T-helper 9 cell (primary cell): ENCODE measurements at places on chromosomes 5 and 9.

DNA sequence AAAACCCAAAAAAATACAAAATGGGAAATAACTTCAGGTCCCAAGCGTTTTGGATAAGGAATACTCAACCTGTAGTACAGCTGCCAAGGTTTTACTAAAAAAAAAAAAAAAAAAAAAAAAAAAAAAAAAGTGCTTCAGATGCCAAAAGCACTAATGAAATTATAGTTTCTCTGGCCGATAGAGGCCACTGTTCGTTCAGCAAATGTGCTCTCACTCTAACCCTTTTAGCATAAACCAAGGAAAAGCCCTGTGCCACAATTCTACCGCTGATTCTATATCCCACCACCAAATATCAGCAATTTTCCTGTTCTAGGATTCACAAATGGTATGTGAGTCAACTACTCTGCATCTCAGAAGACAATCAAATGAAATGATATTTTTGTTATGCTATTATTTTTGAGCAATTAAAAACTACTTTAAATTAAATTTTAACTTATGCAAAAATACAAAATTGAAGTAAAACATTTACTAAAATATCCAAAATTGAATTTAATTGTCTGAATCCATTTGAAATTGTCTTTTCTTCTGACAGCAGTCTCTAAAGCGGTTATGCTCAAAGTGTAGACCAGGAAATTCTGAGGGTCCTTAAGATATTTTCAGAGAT, 79.8 kb downstream of the RICTOR start:
- no peak for DNase-seq

- DNase-seq: no peak
Observed at GRCh38 chr9:89453452-89453851, 44.5 kb downstream of the SEMA4D start.

- DNase-seq: no peak
Observed at GRCh38 chr5:7464182-7464581, 68.2 kb downstream of the ADCY2 start.

- DNase-seq: no peak
Observed at GRCh38 chr9:7153566-7153965, 395.8 kb downstream of the KDM4C start.

DNA sequence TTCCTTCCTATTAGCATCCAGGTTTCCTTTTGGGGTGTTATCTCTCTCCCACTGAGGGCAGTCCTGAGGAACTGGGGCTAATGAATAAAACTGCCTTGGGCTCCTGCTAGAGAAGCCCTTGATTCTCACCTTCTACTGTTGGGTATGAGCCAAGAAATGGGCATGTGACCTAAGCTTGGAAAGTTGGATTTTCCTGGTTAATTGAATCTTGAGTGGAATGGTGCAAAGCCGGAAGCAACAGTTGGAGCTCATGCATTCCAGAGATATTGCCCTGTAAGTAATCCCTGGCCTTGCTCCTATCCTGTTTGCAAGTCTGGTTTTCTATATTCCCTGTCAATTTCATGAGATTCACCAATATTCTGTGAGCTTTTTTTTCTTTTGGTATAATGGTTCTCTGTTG, 158.5 kb upstream of the ELL2 start:
- no peak for DNase-seq

DNA sequence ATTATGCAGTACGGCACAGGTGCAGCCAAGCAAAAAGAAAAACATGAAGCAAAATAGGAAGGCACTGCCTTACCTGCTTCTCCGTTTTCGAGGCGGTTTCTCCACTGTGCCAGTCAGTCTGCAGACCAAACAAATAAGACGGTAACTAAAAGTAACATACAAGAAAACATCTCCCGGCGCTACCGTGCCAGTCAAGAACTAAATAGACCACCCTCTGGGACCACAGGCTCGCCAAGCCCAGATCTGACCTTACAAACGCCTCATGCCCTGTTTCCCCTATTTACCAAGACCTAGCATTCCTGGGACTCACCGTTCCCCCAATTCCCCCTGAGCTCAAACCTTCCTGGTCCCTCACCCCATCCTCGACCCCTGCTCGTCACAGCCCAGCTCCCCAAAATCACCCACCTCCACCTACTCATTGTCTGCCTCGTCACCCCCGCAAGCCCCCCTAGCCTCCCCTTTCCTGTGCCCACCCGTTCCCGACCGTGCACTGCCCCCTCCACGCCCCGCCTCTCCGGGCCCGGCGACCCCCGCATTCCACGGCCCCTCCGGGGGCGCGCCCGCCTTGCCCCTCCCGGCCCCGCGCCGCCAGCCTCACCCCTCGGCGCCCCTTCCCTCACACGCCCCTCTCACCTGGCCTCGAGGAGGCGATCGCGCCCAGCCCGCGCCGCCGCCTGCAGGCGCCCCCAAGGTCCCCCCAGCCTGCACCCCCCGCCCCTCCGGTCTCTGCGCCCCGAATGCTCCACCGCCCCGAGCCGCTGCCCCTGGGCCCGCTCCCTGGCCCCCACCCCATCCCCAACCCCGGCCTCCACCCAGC, 560 bp downstream of the SCAI start:
- no peak for DNase-seq

DNA sequence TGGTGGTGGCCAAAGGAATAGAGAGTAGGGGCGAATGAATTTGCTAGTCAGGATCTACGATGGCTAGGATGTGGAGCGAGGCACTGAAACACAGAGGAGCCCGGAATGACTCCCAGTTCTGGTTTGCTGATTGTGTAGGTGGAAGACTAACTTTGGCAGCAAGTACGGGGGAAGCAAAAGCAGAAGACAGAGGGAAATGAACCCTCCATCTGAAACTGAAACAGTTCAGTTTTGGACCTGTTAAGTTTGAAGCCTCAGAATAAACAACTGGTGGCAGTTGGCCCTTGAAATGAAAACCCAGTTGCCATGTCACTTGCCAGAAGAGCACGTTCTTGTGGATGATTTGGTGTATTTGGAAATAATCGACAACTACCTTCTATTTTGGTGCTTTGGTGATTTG, 15.4 kb upstream of the SMIM15 start:
- DNase-seq: no peak

DNA sequence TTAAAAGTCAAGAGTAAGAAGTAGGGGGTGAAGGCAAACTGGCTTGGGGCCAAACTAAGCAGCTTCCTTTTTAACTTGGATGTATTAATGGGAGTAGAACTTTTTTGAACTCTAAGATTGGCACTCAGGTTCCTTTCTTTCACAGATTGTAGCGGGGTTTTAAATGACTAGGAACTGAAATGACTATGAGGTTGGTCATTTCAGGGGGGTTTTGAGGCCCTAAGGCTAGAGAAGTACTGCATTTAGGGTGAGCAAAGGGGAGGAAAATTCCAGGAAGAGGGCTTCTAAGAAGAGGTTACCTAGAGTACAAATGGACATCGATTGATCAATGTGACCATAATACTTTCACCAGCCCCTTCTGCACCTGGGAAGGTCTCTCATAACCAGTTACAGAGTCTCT, 381.8 kb downstream of the MLLT3 start:
- no peak for DNase-seq

- DNase-seq: no peak
Observed at GRCh38 chr5:153222936-153223335, 267.5 kb upstream of the GRIA1 start.

- DNase-seq: no peak
Observed at GRCh38 chr9:279674-280073, 65.0 kb downstream of the DOCK8 start.

DNA sequence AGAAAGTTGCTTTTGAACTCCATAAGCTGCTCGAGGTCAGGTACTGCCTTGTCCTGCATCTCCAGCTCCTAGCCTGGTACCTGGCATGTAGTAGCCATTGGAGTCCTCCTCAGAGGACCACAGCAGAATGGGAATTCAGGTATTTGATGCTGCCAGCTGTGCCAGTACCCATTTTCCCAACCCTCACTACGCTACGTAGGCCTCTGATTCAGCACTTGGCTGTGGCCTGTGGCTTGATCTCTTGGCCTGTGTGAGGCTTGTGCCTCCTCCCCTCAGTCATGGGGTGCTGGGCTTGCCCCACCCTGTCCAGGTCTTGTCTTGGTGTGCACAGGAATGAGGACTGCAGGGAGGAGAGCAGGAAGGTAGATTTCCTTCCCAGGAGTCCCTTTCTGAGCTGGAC, 11.8 kb downstream of the OTULIN start:
- no peak for DNase-seq

GRCh38 chr5:172646716-172647285, 5.7 kb downstream of the NEURL1B start:
- DNase-seq: no peak

- DNase-seq: no peak
Observed at GRCh38 chr9:69155341-69156030, 18.6 kb upstream of the TJP2 start.

- DNase-seq: no peak
Observed at GRCh38 chr5:132559383-132560060, 2.7 kb downstream of the RAD50 start.

- DNase-seq: no peak
Observed at GRCh38 chr9:131629825-131630204, 84.5 kb downstream of the PRRT1B start.

DNA sequence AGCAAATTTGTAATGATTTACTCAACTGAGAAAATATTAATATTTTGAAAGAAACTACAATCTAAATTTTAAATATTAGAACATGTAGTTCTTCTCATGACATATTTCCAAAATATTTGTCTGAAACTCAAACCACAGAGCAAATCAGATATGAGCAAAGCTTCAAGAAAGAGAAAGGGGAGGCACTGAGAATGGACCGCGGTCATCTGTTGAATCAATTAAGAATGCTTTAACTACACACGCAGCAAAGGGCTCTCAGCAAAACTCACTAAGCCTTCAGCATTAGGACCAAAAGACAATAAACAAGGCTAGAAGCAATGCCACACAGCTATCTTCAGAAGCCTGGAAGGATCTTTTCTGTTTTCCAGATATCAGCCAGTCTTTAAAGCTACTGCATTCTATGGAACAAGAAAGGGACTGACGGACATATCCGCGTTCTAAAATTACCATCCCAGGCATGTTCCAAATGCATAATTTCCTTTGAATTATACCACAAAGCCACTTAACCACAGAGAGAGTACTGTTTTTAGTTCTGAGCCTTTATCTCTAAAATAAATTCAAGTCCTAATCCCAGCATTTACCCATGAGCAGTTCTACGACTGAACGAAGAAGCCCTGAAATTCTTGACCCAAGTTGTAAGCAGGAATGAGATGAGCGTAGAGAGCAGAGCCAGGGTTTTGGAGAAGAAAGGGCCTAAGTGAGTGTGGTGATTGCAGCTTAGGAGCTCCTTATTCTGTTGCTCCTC, 513.5 kb downstream of the AGTPBP1 start:
- DNase-seq: no peak

DNA sequence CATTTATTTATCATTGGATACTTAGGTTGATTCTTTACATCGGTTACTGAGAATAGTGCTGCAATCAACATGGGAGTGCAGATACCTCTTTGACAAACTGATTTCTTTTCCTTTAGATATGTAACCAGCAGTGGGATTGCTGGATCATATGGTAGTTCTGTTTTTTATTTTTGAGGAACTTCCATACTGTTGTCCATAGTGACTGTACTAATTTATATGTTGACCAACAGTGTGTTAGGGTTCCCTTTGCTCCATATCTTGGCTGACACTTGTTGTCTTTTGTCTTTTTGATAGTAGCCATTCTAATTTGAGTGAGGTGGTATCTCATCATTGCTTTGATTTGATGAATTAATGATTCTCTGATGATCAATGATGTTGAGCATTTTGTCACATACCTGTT, 137.3 kb upstream of the PITX1 start:
- no peak for DNase-seq

DNA sequence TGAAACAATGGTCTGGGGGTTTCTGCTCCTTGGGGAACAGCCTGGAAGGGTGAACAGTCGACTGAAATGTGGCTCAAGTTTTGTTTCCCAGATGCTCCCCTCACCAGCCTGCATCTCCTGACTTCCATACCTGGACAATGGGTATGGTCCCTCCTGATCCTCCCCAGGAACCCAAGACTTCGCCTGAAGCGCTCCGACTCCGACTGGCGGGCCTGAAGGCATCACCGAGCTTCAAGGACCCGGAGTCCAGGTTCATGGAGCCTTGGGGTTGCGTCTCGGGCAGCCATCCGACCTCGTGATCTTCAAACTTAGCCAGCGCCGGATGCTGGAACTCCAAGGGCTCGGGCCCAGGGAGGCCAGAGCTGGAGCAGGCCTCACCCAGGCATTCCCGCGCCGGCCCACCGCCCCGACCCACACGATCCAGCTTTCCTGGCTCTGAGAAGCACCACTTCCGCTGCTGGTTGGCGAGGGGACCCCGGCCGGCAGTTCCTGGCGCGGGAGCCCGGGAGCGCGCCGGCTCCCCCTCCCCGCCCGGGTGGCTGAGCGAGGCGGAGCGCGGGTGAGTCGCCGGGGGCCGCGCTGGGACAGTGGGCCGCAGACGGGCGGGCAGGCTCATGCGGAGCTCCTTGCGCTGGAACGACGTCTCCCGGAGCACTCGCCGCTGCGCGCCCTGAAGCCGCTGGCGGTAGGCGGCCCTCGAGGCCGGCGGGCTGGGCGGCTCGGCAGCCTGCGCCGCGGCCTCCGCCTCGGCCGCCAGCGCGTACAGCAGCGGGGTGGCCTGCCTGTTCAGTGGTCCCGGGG, 5.2 kb downstream of the SHROOM1 start:
- DNase-seq: no peak

- no peak for DNase-seq
Observed at GRCh38 chr9:73280113-73280512, 128.4 kb downstream of the ANXA1 start.

DNA sequence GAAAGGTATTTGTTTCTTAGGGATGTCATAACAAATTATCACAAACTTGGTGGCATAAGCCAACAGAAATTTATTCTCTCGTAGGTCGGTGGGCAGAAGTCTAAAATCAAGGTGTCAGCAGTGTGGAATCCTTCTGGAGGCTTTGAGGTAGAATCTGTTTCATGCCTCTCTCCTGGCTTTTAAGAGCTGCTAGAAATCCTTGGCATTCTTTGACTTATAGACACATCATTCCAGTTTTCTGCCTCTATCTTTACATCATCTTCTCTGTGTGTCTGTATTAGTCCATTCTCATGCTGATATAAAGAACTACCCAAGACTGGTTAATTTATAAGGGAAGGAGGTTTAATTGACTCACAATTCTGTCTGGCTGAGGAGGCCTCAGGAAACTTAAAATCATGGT, 488.1 kb upstream of the PAPPA start:
- DNase-seq: no peak

DNA sequence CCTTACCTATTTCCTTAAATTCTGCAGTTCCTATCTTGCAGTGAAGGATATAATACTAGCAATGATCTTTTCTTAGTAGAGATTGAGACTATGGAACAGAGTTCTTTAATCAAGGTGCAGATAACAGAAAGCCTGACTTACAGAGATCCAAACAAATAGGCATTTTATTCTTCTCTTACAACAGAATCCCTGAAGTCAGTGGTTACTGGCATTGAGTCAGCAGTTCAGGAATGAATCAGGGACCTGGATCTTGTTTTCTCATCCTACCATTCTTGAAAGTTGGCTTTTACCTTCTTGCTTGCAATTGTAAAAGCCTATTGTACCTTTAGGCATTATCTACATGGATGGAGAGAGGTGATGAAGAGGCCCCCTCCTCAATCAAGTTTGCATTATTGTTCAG, 47.5 kb upstream of the TLE4 start:
- no peak for DNase-seq
